ENCODE measurements at places on chromosomes 1 and 21. TPM values are rescaled to one million over a fixed set of nuclear protein-coding genes. Genes with fewer than 3 reads are reported as not detected.

- no peak for DNase-seq
Measured at GRCh38 chr21:29671728-29672127, 268.1 kb downstream of the GRIK1 start.

DNA sequence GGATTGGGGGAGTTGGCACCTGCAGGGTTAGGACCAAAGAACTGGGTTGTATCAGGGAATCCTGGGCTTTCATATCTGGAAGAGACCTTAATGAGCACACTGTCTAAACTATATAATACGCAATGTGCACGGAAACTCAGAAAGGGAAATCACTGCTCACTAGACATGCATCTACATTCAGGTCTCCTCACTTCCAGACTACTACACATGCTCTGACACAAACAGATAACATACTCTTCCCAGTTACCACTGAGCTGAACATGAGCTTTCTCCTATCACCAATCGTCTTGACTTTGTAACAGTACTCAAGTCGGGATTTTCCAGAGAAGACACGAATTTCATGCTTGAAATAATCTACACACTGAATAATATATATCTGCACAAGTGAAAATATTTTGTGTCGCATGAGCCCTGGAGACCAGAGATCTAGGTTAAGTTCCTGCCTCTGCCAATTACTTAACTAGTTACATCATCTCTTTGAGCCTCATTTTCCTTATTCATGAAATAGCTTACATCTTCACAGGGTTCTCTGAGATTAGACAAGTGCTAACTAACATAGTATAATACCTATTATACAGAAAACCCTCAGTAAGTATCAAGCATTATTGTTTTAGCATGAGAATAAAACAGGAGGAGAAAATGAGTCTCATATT, 101.1 kb downstream of the JAK1 start:
- DNase-seq, result no peak

GRCh38 chr1:206048582-206048981, 4.4 kb upstream of the RHEX start:
- DNase-seq, result no peak

- peak; percentile 78 for DNase-seq
Measured at GRCh38 chr1:25039229-25039628, 109.2 kb upstream of the RUNX3 start.

DNA sequence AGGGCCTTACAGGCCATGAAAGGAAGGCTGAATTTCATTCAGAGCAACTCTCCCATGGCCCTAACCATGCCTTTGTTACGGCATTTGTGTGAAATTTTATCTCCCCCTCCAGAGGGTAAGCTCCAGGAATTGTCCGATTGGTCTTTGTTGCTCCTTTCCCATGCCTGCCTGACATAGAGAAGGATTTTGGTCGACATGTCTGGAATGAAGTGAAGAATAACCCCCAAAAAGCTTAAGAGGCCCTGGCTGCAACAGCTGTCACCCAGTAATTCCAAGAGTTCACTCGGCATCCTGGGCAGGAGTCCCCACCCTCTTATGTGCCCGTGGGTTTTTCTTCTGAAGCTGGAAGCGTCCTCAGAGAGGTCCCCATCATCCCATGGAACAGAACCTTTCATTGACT, 20.6 kb downstream of the CDA start:
- DNase-seq, result peak; percentile 59

Gene KIAA1614
- 6.5 TPM for total RNA-seq
